ENCODE measurements at places on chromosomes 11 and 22.

DNA sequence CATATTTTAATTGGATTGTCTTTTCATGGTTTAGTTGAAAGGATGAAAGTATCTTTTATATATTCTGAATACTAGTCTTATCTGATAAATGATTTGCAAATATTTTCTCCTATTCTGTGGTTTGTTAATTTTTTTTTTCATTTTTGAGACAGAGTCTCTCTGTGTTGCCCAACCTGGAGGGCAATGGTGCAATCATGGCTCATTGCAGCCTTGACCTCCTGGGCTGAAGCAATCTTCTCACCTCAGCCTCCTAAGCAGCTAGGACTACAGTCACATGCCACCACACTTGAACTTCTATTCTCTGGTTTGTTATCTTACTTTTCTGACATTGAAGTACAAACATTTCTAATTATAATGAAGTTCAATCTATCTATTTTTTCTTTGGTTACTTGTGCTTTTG lies 30.0 kb upstream of the FAR1 start:
- no peak for DNase-seq

- no peak for DNase-seq
These were observed 13.2 kb downstream of the GRAMD4 start for GRCh38 chr22:46633334-46633890.

DNA sequence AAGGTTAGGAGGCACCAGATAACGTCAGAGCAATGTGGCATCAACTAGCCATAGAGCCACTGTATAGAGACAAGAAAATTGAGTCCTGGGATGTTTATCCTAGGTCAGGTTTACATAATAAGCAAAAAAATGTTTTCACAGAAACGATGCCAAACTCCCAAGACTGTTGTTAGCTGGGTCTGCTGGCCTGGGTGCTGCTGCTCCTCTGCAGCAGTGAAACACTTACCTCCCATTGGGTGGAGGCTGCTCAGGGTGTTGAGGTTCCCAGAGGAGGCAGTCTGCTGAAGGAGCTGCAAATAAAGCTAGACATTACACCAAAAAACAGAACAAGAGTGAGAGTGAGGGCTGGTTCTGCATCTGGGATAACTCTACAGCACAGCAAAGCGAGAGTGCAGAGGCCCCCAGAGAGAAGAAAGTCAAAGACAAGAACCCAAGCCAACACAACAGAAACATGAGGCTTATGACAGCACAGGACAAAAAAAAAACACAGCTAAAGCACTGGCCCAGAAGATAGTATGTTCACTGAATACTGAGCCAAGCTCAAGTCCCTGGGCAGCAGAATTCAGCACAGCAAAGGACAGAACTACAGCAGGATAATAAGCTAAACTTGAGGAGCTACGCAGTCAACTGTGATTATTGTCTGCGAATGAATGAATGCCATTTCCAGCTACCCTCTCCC lies 29.9 kb upstream of the RAPSN start:
- DNase-seq = no peak

DNA sequence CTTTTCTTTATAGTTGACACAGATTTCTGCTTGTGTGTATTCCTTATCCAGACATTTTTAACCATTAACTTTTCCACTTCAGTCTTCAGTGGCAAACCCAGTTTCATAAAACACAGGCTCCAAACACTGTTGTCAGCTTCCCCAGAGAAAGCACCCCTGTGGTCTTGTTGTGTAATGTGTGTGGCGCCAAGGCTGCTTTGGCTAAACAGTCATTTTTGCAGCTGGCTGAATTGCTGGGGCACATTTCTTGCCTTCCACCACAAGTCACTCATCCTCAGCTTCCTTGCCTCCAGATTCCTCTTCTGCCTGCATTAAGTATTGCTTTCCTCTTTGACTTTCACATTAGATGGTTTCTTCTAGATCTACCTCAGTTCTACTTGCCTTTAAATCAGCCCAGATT lies 40.5 kb downstream of the ARHGAP1 start:
- peak; percentile 73 for DNase-seq

DNA sequence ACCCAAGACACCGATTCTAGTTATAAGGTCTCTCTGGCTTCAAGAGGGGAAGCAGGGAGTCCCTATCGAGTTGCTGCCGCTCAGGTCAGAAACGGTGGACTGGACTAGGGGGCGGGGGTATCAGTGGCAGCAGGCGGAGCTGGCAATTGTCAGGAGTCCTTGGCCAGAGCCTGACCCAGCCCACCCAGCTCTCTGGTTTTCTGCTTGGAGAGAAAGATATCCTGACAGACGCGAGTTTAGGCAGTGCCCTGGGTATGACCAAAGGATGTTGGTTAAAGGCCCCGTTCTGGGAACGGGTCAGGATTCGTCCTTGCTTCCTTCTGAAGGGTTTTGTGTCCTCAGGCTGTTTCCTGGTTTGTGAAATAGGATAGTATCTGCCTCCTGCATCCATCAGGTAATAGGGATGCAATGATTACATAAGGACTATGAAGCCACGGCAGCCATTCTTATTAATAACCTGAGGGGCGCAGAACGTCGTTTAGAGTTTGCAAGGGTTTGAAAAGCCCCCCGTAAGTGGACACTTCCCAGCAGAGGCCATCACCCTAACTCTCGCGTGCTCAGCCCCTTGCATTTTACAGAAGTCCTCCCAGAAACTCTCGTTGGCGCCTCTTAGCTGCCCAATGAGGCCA lies 700 bp upstream of the DEPDC5 start:
- DNase-seq = peak; percentile 63

- no peak for DNase-seq
These were observed 10.6 kb downstream of the TMPRSS13 start for GRCh38 chr11:117918366-117919255.

DNA sequence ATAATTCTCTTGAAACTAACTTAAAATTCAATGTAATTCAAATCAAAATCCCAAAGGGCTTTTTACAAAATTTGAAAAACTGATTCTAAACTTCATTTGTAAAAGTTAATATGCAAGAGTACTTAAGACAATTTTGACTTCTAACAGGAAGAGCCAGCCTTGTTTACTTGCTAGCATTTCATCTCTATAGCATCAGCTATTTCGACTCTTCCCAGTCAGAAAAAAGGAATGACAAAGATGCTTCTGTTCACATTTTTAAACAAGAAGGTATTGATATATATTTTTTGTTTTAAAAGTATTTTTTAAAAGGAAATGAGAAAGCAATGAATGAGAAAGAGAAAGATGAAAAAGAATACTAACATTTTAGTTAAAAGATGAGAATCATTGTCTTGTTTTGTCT lies 16.4 kb downstream of the SLN start:
- DNase-seq = no peak

DNA sequence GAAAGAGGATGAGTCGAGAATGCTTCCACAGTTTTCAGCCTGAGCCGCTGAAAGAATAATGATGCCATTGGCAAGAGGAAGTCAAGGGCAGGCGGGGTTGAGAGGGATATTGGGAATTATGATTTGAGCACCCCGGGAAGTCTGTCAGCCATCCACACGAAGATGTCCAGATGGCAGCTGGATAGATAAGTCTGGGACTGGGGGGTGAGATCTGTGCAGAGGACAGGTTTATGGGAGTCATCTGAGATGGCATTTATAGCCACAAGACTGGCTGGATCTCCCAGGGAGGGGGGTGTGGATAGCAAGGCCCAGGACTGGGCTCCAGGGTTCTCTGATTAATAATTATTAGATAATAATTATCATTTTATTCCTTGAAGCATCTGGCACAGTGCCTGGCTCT lies 5.1 kb upstream of the STIP1 start:
- DNase-seq = no peak

GRCh38 chr22:24370401-24370800 lies 57.0 kb upstream of the ADORA2A start:
- DNase-seq = peak; percentile 13

DNA sequence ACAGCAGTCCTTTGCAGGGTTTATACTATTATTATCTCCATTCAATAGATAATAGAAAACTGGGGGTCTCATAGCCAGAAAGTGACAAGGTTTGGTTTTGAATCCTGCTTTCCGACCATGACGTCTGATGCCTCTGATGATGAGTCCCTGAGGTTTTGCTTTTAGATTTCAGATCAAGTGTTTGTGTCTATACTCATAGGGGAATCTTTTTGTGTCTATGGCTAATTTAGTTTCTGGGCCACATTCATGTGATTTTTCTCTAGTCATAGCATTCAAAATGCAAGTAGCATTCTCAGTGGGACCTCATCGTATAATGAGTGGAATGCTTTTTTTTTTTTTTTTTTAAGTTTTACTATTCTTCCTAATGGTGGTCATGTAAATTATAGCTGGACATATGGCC lies 72.9 kb downstream of the TNRC6B start:
- no peak for DNase-seq

DNA sequence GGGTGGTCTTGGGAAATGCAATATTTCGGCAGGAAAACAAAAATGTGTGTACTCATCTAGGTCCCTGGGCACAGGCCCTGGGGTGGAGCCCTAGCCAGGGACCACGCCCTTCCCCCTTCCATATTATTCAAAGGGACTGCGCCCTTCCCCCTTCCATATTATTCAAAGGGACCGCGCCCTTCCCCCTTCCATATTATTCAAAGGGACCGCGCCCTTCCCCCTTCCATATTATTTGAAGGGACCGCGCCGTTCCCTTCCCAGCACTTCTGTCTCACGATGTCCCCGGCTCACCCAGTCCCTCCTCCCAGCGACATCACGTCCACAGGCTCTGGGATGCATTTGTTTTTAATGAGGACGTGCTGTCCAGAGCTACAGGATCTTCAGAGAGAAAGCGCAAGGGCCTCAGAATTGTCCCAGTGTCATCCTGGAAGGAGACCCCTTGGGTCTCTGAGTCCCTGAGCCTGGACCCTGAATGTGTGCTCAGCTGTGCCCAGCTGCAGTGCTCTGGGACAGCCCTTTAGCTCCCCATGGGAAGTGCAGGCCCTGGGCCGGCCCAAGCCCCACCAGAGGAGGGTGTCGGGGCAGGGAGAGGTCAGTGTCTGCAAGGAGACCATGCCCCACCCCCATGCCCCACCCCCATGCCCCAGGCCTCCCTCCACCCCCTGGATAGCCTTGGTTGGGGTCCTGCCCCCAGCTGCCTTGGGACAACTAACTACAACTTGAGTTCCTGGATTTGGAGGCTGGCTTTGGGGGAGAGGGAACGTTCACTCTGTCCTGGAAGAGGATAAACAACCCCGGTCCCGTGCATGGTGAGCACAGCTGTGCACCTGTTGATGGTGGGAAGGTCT lies 810.0 kb downstream of the BRD1 start:
- DNase-seq = no peak

- no peak for DNase-seq
These were observed 325.5 kb downstream of the CADM1 start for GRCh38 chr11:115178705-115179104.

GRCh38 chr22:28016781-28017557 lies 97.9 kb upstream of the PITPNB start:
- DNase-seq = no peak

DNA sequence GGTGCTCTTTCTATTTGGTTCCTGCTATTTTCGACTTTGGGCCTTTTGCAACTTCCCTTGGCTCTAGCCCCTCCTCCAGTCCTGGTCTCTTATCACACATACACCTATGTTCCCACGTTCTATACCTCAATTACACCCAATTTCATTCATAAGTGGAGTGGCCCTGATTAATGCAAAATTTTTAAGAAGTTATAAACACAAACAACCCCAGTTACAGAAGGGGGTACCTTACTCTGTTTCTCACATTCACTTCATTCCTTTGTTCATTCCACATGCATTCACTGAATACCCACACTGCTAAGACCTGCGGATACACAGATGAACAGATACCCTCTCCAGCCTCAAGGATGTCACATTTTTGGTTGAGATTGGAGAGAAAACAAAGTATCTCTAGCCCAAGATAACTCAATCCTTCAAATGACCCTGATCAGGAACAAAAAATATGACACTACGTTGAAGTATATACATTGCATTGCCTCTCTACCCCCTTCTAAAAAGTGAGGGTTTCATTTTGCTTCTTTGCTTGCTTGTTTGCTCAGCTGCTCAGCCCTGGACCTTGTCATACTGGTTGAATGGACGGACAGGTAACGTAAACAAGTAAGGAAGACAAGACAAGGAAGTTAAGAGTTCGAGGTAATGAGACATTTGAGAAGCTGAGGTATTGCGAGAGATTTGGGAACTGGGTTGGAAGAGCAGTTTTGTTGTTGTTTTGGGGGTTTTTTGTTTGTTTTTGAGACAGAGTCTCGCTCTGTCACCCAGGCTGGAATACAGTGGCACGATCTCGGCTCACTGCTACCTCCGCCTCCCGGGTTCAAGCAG lies 3.6 kb upstream of the VPS37C start:
- no peak for DNase-seq

DNA sequence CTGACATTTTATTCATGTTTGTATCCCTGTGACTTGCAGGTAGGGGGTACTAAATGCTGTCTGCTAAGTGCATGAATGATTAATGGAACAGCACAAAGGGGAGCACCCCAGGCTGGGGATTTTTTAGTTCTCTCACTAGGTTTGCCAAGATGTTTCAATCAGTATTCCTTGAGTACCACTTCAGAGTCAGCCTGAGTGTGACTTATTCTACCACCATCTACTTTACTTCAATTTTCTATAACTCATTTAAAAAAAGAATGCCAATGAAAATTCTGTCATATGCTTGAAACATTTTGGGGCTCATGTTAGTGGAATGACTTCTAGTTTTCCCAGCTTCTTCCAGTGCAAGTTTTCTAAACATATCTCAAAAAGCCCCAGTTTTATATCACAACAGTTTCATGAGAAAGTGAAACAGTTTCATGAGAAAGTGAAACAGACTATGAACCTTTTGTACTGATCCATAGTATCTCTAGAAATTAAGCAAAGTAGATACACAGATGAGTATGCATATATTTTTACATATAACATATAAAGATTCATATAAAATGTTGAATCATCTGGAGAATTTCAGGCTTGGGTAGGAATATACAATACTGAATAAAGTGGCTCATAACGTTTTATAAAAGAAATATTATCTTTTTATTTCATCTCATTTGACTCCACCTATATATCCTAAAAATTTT lies 252.4 kb downstream of the GRM5 start:
- no peak for DNase-seq

- DNase-seq = peak; percentile 88
These were observed 21.7 kb downstream of the MIAT start for GRCh38 chr22:26679003-26679629.

- DNase-seq = no peak
These were observed 94.0 kb downstream of the NTM start for GRCh38 chr11:131464461-131464860.

DNA sequence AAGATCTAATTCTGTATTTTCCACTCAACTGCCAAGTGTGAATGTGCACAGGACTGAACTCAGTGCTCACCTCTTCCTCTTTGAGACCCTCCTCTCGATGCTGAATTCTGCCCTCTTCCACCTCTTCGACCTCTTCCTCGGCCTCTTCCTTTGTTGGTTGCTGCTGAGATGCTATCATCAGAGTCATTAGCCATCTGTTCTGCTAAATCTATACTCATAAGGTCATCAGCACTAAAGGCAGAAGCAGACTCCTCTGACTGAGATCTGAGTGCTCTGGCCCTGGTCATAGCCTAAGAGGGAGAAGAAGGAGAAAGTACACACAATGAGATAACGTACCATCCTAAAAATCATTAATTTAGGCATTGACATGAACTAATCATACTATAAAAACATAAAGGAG lies 45.9 kb upstream of the GPR83 start:
- no peak for DNase-seq

- DNase-seq = no peak
These were observed 67.8 kb downstream of the CEP164 start for GRCh38 chr11:117395476-117395875.
